ENCODE measurements at places on chromosomes 2 and 18.

- DNase-seq = peak; percentile 23
These were observed 755 bp upstream of the ATP9B start for GRCh38 chr18:79068341-79068936.

DNA sequence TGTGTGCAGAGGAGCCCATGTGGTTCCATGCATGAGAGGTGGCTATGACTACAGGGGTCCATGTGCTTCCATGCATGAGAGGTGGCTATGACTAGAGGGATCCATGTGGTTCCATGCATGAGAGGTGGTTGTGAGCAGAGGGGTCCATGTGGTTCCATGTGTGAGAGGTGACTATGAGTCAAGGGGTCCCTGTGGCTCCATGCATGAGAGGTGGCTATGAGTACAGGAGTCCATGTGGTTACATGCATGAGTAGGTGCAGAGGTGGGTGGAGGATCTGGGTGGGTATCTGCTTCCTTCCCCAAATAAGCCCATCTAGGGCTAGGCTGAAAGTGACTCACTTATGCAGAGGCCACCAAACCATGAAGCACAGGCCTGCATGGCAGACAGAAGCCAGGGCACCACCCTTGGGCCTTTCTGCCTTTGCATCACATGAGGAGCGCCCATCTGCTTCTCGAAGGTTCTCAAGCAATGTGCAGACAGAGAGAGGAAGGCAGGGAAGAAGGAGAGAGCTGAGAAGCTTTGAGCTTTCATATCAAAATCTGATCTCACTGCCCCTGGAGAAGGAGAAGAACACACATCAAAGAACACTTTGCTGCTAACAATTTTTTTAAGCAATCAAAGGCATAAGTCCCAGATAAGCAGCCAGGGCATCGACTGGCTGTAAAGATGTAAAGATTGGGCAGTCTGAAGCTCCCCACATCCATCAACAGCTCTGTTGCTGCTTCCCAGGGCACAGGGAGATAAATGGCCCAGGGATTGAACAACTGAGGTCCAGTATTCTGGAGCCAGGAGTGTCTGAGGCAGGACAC, 137.6 kb downstream of the TNS1 start:
- peak; percentile 69 for DNase-seq

GRCh38 chr2:46350029-46350689, 53.0 kb downstream of the EPAS1 start:
- DNase-seq = no peak

- no peak for DNase-seq
These were observed 166.9 kb upstream of the KLF7 start for GRCh38 chr2:207332480-207333212.

DNA sequence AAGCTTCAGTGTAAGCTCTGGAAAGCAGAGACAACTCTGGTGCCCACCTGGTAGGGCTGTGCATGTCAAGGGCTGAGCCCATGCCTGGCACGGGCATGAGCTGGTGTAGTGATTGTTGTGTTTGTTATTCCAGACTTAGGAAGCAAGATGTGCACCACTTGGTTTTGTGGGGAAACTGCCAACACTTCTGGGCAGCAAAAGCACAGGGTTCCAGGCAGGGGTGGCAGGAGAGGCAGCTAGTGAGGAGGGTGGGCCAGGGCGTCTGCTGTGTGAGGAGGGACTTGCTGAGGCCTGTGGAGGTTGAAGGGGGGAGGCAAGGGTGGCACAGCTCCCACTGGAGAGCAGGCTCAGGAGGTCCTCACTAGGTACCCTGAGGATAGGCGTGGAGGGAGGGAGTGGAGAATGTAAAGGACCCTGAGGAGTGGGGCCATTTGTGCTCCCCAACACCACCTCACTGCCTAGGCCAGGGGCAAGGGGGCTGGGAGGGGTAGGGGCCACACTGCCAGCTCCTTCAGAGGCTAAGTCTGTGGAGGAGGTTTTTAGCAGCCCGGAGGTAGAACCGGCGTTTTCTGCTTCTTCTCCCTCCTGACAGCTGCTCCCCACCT, 104.0 kb upstream of the POU3F3 start:
- DNase-seq = no peak

- no peak for DNase-seq
These were observed 80.1 kb upstream of the SPOPL start for GRCh38 chr2:138421315-138421970.

GRCh38 chr2:88711897-88712296, 20.4 kb downstream of the RPIA start:
- no peak for DNase-seq

DNA sequence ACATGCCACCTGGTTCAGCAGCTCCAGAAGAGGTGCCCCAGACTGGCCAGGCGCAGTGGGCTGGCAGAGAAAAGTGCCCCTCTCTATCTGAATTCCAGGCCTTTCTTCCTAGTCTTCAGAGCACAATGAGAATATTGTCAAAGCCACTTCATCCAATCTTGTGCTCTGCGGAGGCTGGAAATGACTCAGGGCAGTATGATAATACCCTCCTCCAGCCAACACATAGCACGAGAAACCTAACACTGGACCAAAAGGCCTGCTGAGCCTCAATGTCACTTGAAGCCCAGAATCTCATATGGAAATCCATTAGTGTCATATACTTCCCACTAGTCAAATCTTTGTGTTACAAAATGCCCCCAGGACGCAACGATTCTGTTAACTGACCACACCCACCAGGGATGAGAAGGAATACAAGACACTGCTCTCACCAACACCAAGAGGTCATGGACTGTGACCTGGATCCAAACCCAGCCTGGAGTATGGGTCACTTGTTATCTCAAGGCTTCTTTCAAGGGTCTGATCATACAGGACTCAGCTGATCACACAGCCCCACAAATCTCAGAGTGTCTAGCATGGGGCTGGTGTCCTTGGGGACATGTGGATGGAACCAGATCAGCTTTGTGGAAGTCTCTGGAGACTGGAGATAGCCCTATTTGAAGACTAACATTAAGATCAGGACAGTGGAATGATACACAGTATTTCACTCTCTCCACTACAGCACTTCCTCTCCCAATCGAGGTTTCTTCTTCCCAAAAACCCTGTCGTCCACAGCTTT, 10.1 kb downstream of the KIF3C start:
- no peak for DNase-seq

- DNase-seq = no peak
These were observed 203.9 kb downstream of the PRKCE start for GRCh38 chr2:45855374-45855773.

DNA sequence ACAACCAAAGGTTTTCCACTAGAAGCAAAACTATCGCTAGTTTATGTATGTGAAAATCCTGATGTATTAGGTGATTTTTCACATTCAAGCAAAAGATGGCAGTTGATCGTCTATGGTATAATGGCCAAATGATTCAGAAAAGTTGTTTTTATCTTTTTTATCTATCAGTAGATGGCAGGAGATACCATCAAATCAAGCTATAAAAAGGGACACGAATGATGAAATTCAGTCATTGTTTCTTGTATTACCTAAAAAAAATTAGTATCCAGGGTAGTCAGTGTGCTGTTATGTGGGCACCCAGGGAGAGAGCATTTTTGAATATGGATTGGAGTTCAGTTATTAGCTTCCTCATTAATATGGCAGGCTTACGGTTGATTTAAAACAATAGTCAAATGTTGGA, 22.9 kb upstream of the CAVIN2 start:
- no peak for DNase-seq

DNA sequence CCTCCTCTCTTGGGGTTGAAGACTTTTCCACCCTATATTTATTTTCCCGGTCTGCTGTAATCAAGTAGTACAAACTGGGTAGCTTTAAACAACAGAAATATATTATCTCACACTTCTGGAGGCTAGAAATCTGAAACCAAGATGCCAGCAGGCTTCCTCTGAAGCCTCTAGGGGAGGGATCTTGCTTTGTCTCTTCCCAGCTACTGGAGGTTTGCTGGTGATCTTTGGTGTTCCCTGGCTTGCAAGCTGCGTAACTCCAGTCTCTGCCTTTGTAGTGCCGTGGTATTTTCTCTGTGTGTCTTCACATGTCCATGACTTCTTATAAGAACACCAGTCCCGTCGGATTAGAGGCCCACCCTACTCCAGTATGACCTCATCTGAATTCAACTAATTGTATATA, 44.4 kb downstream of the MYO3B start:
- DNase-seq = no peak

DNA sequence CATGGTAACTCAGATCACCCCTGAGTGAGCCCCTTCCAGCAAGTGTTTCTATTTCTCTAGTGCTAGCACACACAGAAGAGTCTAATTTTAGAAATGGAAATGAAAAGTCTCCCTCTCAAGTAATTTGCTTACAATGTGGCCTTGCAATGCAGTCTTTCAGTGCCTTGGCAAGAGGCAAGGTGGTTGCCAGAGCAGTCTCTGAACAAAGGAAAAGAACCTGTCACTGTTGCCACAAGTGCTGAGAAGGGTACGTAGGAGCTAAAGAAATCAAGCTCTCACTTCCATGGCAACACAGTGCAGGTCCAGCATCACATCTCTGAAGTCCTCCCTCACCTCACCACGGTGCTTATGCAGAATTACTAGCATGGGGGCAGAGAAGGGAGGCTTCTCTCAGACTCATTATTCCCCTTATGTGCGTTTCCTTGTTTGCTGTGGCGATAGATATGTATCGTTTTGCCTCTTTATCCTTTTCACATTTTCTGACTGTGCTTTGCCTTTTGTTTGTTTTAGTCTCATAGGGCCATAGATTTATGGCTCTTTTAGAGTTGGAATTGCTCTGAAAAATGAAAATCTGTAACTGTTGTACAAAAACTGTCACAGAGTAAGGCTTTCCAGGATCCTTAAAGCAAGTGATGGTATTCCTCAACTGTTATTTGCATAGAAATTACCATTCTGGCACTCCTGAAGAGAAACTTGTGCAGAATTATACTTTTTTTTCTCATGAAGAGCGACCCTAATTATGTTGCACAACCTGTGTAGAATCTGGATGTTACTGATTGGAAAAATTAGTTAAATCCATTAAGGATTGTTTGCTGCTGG, 164.8 kb downstream of the CCDC85A start:
- no peak for DNase-seq

DNA sequence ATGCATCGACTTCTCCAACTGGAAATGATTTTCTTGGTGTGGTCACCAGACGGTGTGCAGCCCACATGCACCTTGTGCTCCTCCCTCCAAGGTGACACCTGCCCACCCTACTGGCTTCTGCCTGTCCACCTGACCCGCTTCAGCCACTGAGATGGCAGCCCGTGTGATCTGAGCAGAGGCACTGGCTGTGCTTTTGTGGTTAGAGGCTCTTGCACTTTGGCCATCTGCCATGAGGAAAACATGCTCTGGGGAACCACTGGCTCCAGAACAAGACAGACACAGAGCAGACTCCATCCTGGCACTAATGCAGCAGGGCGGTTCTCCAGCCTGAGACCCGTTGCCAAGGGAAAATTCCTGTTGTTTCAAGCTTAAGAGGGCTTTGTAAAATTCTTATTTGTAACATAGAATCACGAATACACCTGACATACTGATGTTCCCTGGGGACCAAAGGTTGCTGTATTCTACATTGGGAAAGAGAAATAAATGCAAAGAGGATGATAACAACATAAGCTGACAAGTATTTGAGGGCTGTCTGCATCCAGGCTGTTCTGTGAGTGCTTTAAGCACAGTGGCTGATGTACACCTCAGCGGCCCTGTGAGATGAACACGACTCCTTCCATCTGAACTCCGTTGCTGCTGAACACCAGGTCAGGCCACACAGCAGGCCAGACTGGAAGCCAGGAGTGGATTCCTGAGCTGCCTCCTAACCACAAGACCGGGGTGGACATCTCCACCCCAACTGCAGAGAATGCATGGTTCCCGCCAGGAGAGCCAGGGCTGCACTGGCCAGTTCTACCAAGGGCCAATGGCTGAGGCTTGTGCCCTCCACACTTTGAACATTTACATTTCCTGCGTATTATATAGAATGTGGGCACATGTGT, 820.4 kb downstream of the GALR1 start:
- no peak for DNase-seq

Measured in germinal center (tissue), 1 donor.